Kidney tubule cell (primary cell): ENCODE measurements at places on chromosomes 11 and 22.

DNA sequence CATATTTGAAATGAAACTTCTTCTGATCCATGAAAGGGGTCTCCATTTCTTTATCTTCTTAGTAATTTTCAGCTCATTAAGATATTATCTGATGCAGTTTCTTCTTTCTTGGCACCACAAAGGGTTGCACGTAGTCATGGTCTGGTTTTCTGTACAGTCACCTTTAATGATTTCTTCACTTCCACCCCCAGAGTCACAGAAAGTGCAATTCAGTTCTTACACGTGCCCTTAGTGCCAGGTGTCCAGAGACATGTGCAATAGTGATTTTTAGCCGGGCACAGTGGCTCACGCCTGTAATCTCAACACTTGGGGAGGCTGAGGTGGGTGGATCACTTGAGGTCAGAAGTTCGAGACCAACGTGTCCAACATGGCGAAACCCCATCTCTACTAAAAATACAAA lies 202.8 kb upstream of the MTNR1B start:
- DNase-seq, result no peak

DNA sequence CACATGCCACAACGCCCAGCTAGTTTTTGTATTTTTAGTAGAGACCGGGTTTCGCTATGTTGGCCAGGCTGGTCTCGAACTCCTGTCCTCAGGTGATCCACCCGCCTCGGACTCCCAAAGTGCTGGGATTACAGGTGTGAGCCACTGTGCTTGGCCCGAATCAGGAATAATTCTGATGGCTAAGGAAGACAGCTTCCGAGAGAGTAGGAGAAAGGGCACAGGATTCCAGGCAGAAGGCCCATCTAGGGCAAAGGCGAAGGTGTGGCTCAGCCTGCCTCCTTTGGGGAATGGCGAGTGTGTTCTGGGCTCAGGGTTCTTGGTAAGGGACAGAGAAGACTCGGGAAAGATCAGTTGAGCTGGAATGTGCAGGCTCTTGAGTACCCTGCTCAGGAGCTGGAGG lies 1.6 kb upstream of the SYCE3 start:
- no peak for DNase-seq

DNA sequence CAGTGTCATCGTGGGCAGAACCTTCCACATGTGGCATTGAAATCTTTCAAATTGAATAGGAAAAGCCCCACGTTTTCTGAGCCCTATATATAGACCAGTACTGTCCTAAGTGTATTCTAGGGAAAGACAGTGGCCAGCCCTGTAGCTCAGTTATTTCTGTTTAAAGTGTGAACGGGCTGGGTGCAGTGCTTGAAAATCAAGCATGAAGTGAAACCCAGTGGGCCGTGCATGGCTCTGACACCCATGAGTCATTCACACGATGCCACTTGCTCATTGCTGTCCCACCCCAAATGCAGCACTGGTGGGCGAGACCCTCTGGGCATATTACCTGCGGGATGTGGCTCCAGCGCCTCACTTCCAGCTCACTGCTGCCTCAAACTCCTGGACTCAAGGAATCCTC lies 29.8 kb upstream of the CCDC188 start:
- peak; percentile 8 for DNase-seq

DNA sequence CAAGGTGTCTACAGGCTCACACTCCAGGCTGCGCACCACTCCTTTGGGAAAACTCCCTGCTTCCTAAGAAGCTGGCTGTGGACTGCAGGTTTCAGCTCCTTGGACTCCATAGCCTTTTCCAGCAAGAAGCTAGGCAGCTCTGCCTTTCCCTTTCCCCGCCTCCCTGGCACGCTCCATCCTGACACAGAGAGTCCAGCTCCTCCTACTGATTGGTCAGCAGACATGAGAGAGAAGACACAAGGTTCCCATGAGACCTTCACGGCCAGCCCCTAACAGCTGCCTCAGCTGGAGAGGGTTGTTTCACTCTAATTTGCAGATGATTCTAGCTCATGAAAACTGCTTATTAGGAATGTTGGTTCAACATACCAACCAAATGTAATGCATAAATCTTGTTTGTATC lies 27.6 kb downstream of the TENM4 start:
- peak; percentile 76 for DNase-seq

GRCh38 chr22:32618441-32619140 lies 144.0 kb downstream of the FBXO7 start:
- DNase-seq, result no peak

- DNase-seq, result no peak
These were observed 21.5 kb upstream of the CBX7 start for GRCh38 chr22:39173787-39174497.

DNA sequence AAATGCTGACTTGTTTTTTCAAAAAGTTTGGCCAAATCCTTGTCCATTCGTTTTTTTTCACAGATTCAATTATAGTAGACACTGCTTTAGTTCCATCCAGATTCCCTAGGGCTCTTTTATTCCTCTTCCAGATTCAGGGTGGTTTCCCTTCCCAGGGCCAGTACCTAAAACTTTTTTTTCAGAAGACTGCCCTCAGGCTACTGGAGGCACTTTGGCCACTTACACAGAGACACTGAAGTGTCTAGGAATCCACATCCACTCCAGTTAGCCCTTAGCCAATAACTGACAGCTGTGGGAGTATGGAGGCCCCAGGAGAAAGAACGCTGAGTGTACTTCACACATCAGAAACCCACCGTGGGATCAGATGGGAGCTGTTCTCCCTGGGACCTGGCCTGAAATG lies 77.3 kb downstream of the CCDC34 start:
- DNase-seq, result no peak

GRCh38 chr11:87144252-87144651 lies 106.5 kb downstream of the TMEM135 start:
- no peak for DNase-seq

- no peak for DNase-seq
These were observed 82.3 kb downstream of the YAP1 start for GRCh38 chr11:102192349-102193066.

- DNase-seq, result no peak
These were observed 47.1 kb upstream of the CLDN5 start for GRCh38 chr22:19571207-19571795.

DNA sequence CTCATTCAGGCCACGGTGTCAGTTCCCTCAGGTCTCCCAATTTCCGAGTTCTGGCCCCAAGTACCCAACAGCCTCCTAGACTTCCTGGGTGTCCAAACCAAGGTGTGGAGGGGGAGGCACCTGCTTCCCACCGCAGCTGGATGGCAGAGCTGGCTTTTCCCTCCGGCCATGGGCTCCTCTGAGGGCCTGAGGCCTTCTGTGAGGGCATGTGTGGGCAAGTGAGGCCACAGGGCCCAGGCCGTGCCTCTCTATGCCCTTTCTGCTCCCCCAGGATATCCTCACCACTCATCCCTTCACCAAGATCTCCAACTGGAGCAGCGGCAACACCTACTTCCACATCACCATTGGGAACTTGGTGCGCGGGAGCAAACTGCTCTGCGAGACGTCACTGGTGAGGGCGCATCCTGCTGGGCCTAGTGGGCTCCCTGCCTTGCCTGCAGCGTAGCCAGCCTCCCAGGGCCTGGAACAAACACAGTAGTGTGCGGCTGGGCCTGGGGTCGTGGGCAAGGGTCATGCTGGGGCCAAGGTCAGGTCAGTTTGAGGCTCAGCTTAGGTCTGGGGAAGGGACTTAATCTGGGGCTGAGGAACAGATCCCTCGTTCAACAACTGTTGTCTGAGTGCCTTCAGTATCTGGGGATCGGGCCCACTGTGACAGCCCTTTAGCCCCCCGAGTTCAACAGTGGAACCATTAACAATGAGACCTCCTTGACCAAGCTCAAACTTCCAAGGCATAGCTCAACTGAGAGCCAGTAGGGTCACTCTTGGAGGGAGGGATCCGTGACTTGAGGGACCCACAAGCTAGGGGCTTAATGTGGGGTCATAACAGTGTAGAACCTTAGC lies 85.8 kb downstream of the MYO7A start:
- no peak for DNase-seq

- DNase-seq, result no peak
These were observed 543.7 kb upstream of the RAG2 start for GRCh38 chr11:37141707-37142106.

GRCh38 chr11:79458709-79459108 lies 17.9 kb upstream of the TENM4 start:
- no peak for DNase-seq
